Right hindlimb (tissue), 1 donor: ENCODE measurements at places on chromosomes 16 and 17.
A peak's percentile ranks its signal among the peaks of the same experiment; 100 is the strongest.

GRCh38 chr17:77109764-77110359 lies 30.9 kb upstream of the SEC14L1 start:
- DNase-seq: no peak

- DNase-seq: peak; percentile 35
These were observed 23.8 kb upstream of the TMEM101 start for GRCh38 chr17:44038604-44039011.

DNA sequence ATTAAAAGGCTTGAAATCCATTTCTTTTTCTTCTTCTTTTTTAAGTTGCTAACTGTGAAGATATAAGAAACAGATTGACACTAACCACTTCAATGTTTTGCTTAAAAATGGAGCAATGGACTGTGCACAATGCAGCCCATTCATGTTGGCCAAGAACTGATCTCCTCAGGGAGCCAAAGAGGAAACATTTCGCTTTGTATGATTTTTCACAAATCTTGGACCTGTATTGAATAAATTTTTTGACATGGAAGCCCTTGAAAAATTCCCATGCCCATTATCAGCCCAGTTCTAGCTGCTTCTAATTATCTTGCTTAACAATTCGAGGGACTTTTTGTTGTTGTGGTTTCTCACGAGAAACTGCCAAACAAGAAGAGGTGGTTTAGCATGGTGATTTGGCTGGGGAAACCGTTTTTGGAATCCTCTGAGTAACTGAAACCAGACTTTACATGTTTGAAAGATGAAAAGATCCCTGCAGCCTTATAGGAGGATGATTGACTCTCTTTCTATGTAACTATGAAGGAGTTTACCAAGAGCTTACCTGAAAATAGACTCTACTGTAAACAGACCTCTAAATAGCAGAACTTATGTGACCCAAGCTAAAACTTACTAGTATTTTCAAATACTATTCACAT lies 1389.4 kb upstream of the GOT2 start:
- no peak for DNase-seq

DNA sequence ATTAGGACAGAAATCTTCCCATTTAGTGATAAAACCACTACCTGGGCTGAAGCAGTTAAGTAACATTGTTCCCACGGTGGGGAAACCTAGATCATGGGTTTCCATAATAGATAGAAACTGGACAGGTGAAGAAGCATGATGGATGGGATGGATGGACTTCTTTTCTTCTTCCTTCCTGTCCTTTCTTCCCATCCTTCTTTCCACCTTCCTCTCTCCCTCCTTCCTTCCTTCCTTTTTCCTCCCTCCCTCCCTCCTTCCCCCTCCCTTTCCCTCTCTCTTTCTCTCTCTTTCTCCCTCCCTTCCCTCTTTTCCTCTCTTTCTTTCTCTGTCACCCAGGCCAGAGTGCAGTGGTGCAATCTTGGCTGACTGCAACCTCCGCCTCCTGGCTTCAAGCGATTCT lies 3.1 kb downstream of the PSMC3IP start:
- DNase-seq: no peak

DNA sequence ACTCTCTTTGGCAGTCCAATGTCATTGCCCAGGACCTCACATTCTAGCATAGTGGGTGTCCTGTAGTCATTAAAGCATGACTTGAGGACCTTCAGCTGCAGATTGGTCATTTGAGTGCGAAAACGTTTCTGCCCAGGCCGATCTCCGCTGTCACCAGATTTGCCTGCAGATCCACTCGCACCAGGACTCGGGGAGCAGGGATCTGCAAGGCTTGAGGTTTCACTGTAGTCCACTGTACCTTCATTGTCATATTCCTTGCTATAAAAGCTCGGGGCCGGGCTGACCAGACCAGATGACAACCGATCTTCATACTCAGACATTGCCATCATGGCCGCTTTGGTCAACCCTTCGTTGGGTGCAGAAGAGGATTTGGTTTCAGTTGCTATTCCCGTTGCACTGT lies 254.2 kb downstream of the ZFHX3 start:
- DNase-seq: no peak

GRCh38 chr17:35866341-35866950 lies 2.2 kb downstream of the HEATR9 start:
- no peak for DNase-seq

GRCh38 chr16:53642094-53642493 lies 61.6 kb downstream of the RPGRIP1L start:
- no peak for DNase-seq

- DNase-seq: no peak
These were observed 293.7 kb downstream of the SEC14L1 start for GRCh38 chr17:77434136-77435114.

DNA sequence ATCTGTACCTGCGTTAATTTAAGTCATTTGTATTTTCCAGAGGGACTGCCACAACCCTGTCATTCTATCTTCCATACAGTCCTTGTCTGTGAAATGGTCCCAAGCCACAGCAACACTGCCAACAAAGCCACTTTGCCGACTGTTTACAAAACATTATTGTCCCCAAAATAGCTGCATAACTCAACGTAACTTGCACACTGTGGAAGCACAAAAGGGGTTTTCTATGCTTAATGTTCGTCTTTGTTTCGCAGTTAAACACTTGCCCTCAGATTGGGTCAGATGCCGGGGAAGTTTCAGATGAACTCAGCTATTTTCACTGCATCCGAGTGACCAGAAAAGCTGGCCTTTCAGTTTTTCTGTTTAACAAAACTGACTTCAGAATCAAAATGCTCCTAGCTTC lies 4.6 kb downstream of the SEC14L5 start:
- no peak for DNase-seq

DNA sequence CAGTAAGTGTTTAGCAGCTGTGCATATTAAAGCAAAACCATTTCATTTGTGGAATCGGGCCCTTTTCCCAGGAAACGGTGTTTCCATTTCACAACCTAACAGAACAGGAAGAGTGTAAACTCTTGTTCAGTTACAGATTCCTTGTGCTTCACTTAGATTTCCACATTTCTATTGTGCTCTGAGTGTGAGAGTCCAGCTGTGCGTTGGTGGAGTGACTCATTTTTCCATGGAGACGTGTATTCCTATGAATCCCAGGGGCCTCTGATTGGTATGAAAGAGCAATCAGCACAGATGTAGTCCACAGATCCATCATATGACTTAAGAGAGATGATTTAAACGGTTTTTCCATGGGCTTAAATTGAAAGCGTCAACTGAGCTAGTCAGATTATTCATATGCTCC lies 13.3 kb upstream of the CAVIN1 start:
- DNase-seq: peak; percentile 81

DNA sequence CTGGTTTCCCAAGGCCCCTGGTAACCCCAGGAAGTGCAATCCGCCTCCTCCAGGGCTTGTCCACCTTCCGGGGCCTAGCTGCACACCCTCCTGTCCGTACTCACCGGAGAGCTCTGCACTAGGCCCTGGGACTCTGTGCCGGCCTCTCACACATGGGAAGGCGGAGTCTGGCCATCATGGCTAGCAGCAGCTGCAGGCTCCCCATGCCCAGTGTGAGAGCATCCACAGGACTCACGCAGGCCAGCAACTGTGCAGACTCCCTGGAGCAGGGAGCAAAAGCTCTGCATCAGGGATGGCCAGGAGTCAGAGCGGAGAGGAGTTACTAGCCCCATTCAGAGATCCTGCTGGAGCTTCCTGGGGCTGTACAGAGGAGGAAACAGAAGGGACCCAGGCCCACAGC lies 20.2 kb downstream of the FOXN1 start:
- DNase-seq: no peak

- DNase-seq: no peak
These were observed 154.4 kb downstream of the CLEC16A start for GRCh38 chr16:11098601-11099390.

- DNase-seq: no peak
These were observed 4.5 kb downstream of the VPS4A start for GRCh38 chr16:69315486-69316311.

DNA sequence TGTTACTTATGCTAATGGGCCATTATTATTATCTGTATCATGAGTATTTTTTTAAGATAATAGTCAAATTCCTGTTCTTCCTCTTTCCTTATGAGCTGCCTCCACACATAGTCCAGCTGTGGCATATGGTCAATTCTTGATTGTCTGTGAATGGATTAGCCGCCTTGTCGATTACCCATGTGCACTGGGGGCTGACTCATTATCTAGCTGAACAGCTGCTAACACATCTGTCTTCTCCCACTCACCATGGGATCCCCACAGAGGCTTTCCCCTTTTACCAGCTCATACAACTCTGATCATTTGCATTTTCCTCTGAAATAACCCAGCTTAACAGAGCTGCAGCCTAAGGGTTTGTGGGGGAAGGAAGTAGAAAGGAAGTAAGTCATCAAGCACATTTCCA lies 915.0 kb downstream of the CDH11 start:
- DNase-seq: peak; percentile 33

GRCh38 chr17:42632949-42633444 lies 23.5 kb downstream of the TUBG1 start:
- no peak for DNase-seq

- no peak for DNase-seq
These were observed 15.9 kb downstream of the ZC3H7A start for GRCh38 chr16:11780991-11781680.

DNA sequence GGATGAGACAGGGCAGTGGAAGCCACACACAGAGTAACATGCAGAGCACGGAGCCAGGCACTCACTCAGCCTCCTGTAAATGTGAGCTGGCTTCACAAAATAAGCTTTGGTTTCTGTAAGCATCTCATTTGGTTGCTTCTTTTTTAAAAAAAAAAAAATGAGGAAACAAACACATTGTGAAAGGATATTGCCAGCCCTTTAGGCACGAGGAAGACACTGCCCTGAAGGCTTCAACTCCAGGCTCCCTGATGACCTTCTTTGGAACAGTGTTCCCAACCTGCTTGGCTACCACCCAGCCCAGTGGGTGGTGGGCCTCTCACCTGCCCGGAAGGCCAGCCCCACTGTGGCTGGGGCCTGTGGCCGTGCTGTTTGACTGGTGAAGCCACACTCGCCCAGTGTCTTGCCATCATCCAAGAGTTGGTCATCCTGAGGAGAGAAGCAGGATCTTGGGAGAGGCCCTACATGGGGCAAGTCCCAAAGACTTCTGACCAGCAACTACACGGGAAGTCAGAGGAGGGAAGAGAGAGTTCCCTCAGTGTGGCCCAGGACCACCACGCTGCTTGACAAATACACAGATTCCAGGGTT lies 1.9 kb downstream of the ELOB start:
- DNase-seq: no peak

GRCh38 chr16:48323783-48324775 lies 61.1 kb downstream of the SIAH1 start:
- no peak for DNase-seq

DNA sequence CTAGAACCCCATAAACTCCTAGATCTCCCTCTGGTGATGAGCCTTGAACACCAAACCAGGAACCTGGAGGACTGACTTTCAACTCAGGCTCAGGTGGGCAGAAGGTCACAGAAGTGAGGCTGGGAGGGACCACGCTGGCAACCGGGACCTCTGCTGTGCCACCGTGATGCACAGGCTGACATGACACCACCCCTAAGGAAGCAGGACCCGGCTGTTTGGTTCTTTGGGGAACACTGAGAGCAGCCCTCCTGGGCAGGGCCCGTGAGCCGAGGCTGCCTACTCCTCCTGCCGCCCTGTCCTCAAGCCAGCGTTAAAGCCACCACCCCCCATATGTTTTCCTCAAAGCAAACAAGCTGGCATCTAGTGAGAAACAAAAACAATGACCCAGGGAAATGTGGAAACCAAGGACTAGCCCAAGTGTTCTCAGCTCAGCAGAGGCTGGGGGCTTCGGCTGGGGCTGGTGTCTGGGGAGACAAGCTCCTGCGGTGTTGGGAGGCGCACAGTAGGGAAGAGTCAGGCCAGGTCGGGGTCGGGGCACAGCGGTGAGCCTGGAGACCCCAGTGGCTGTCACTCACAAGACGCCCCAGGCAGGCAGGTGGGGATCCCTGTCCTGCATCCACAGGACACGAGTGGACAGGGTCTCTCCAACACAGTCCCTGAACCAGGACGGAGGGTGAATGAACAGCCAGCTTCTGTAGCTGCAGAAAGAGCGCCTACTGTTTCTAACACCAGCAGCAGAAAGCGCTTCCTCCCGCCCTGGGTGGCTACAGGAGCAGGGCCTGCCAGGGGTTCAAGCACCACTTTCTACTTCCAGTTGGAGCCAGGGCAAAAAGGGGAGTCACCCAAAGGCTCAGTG lies 1.7 kb downstream of the SMIM5 start:
- DNase-seq: no peak

DNA sequence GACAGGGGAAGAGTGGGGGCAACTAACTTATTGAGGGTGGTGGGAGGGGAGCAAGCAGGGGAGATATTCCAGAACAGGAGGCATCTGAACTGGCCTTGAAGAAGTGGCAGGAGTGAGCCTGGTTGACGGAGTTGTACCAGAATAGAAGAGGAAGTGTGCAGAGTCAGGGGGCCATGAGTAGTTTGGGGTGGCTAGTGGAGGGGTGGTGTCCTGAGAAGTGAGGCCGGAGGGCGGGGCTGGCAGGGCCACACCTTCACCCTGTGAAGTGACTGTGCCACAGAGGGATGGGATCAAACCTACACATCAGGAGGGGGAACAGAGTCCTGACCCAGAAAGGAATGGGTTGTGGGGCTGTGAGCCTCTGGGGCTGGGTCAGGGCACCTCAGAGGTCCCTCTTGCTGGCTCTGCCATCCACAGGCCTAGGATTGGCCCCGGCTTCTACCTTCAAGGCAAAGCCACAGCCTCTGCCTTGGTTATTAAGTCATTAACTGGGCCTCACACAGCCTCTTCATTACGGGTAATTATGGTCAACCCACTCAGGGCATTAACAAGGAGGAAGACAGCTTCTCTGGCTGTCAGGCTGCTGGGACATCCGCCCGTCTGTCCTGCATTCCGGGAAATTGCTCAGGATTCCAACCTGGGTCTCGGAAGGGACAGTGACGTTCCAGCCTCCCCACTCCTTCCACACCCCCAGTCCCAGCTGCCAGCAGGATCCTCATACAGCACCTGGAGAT lies 12.7 kb downstream of the SPNS2 start:
- DNase-seq: no peak

DNA sequence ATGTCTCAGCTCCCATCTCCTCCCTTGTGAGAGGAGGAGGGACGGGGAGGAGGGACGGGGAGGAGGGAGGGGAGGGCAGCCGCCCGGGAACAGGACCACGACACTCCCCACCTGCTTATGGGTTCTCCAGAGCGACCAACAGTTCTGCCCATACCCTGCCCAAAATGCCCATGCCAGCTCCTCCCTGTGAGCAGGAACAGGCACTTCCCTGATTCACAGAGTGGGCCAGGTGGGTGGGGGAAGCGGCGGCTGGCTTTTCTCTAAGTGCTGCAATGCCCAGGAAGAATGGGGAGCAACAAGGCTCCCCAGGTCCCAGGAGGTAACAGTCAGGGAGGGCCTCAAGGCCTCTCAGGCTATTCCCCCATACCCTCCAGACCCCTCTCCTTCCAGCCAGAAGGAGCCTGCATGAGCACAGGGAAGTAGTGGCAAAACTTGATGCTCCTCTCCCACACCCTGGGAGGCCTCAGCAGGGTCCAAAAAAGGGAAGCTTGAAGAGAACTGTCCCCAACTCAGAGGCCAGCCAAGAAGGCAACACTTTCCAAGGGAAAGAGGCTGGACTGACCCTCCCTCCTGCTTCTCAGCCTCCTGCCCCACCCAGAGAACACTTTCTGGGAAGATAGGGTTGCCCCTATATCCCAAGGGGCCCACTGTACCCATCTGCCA lies 53.8 kb downstream of the MYO18A start:
- no peak for DNase-seq

- no peak for DNase-seq
These were observed 5.1 kb downstream of the TBX21 start for GRCh38 chr17:47738178-47738577.

GRCh38 chr17:76142585-76143041 lies 1.6 kb upstream of the FOXJ1 start:
- no peak for DNase-seq

GRCh38 chr16:50275098-50275415 lies 8.7 kb downstream of the ADCY7 start:
- DNase-seq: no peak

- DNase-seq: no peak
These were observed 43.2 kb upstream of the DNAJA2 start for GRCh38 chr16:47016700-47017133.
